Glutamatergic neuron (in vitro differentiated cells): ENCODE measurements at places on chromosomes 5 and 9.
A peak's percentile ranks its signal among the peaks of the same experiment; 100 is the strongest.

DNA sequence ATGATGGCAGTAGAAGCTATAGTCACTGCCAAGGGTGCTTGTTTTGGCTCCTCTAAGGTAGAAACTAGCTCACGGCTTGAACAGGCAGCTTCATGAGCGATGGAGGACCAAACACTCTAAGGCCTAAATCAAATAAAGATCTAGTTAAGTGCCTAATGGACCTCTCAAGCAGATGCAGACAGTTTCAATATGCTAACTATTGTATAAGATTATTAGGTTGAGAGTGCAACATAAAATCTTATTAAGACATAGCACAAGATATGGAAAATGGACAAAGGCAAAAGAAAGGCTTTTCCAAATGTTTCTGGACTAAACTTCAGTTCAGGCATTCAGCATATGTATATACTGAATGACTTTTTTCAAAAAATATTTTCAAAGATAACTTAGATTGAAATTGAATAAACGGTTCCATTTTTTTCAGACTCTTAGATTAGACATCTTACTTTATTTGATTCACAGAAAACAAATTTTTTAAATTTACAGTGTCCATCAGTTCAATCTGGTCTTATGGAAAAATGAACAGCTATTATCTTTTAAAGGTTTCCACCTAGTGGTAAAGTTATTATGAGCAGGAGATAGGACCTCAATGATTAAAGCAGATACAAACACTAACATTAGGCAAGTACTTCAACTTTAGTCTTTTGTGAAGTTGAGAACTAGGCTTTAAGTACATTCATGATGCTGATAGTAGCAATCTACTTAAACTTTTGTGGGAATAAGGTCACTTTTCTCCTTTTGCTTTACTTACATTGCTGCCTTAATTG lies 1167.7 kb downstream of the MAT2B start:
- no peak for DNase-seq

GRCh38 chr5:119449882-119450281 lies 2.4 kb upstream of the HSD17B4 start:
- no peak for DNase-seq

DNA sequence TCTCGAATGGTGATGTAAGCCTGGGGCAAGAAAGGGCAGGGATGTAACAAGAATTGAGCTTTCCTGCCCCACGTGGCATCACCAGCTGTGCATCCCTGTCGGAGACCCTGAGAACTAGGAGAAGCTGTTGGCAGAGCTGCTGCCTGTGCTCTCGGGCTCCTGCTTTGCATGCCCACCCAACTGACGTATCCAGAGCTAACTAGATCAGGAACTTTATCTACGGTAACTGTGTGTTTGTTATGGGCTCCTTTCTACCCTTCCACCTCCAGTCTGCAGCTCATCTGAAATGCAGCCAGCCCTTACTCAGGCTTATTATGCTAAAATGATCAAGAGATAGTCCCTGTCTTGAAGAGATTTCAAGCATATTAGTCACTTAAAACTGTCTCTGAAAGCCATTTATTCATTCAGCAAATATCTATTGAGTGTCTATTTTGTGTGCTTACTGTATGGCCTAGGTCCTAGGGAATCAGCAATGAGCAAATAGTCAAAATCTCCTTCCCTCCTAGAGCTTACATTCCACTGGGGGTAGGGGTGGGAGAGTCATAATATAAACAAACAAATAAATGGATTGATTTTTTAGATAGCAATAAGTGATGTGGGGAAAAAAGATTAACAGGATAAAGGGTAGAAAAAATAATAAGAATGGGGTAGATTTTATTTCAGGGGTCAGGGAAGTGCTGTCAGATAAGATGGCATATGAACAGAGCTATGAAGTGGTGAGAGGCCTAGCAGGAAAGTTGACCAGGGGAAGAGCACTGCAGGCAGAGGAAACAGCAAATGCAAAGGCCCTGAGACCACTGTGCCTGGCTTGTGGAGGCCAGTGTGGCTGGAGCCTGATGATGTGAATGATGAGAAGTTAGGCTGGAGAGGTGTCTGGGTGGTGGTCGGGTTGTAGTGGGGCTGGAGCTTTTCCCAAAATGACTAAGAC lies 118.2 kb downstream of the GALNT10 start:
- DNase-seq: no peak

- peak; percentile 57 for DNase-seq
These were observed 718 bp upstream of the TMEM215 start for GRCh38 chr9:32782476-32783167.

- peak; percentile 15 for DNase-seq
These were observed 304.1 kb downstream of the MAT2B start for GRCh38 chr5:163809473-163809872.

- DNase-seq: peak; percentile 76
These were observed 2.7 kb upstream of the PDGFRB start for GRCh38 chr5:150158170-150158949.

DNA sequence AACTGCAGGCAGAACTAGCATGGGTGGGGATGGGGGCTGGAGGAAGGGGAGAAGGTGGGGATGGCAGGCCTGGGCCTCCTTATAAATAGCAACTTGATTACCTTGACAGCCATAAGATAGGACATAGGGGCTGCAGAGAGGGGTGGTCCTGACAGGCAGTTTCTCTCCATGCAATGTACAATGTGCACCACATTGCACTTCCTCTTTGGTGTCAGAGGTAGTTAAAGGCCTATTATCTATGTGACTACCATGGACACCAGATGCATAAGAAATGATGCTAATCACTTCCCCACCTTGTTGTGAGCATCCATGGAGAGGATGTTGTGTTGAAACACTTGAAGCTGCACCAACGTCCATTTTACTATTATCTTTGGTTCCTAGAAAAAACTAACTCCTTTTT lies 20.2 kb upstream of the SUB1 start:
- no peak for DNase-seq

GRCh38 chr5:135578685-135579341 lies at the start of gene CXCL14:
Gene CXCL14, minus strand, starts transcription at chr5:135578991. Its CDS starts 213 bp downstream, at chr5:135578778.
- peak; percentile 72 for DNase-seq

DNA sequence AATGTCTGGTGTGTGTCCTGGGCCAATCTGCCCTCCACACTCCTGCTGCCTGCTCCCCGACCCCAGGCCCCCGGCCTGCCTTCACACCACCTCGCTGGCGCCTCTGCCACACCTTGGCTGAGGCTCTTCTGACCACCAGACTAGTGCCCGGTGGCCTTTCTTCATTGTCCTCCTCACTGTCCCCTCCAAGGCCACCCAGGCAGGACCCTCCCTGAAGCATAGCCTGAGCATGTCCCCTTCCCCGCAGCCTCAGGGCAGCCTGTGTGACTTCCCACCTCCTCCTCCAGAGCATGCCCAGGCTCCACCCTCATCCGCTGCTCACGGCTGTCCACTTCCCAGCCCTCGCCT lies 154.6 kb downstream of the OLFM1 start:
- peak; percentile 19 for DNase-seq

- DNase-seq: peak; percentile 63
These were observed 123.6 kb downstream of the PALM2AKAP2 start for GRCh38 chr9:109903515-109904138.

- DNase-seq: no peak
These were observed 27.2 kb downstream of the MAML1 start for GRCh38 chr5:179759581-179760551.

- no peak for DNase-seq
These were observed 1063.3 kb upstream of the WWC1 start for GRCh38 chr5:167228134-167228533.

DNA sequence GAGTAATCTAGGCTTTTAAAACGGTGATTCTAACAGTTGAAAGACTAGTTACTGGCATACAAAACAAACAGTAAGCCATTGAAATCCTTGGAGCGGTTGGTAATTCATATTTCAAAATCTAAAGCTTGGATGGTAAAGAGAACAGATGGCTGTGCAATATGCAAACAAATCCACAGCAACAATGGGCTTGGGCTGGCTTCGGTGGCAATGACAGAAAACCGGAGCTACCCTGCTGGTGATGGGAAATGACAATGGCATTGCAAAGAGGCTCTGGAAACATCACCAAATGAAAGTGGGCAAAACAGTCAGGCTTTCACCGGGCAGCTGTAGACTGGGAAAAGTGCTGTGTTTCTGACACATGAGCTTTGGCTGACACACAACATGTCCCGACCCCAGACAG lies 42.2 kb downstream of the MED27 start:
- no peak for DNase-seq

DNA sequence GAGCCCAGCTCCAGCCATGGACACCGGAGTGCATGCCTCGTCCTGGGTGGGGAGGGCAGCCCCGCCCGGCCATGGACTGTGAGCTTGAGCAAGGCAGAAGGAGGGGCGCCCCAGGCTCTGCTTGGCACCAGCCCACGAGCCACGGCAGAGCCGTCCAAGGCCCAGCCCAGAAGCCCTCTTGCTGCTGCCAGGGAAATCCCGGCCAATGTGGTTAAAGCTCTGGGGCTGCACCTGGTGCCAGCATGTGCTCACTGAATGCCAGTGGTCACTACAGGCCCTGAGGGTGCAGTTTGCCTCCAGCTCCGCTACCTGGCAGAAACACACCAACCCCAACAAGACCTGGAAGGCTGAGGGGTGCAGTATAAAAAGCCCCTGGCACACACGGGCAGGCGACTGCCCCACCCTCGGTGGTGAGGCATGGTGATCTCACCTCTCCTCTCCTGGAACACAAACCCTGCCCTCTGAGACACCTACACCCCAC lies 11.8 kb downstream of the BRD3 start:
- peak; percentile 18 for DNase-seq

DNA sequence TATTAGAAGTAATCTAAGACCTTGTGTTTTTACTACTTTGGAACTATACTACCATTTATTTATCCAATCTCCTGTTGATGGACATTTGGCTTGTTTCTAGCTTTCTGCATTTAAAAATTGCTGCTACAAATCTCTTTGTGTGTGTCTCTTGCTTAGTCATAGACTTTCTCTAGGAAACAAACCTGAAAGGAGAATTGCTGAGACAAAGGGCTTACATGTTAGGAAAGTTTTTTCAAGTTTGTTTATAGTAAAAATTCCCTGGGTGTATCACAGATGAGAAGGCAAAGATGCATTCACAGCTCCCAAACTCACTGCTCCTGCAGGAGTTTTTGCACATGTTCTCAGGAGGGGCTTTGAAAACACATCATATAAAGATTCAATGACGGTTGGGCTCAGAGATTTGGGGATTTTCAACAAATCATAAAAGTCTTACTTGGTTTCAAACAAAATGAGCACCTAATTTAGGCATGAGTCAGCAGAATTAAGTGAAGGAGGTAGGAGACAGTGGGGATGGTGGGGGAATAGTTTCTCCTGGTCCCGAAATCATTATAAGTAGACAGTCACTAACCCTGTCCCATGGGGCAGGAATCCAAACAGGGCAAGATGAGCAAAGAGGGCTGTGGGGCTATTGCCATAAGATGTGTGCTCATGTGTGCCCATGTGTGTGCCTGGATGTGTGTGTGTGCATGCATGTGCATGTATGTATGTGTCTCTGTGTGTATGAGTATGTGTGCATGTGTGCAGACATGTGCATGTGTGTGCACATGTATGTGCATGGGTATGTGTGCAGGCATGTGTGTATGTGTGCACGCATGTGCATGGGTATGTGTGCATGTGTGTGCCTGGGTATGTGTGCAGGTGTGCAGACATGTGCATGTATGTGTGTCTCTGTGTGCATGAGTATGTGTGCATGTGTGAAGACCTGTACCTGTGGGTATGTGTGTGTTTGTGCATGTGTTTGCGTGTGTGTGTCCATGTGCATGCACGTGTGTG lies 43.4 kb upstream of the S1PR3 start:
- DNase-seq: no peak

GRCh38 chr9:110650261-110650660 lies 18.3 kb upstream of the MUSK start:
- DNase-seq: no peak

DNA sequence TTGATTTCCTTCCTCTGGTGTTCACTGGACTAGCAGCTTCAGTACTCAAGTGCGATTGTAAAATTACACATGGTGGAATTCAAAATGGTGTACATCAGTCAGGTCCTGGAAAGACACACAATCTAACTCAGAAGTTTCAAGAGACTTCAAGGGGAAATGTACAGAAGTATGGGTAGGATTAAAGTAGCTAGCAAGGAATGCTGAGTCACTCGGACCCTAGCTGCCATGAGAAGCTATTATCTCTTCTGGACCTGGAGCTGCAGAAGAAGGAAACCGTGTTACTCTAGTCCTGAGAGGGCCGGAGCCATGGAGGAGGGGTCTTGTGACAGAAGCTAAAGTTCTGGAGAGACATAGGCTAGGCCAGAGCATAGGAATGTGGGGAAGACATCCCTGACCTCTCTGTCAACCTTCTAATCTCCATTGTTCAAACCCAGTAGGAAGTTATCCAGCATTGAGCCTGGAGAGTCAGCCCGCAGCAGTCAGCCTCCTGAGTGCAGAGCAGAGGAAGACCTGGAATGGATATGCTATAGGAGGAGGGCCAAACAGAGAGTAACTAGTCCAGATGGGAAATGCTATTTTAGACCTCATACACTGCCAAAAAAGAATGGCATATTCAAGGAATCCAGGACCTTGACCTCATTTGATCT lies 84.3 kb downstream of the GHR start:
- no peak for DNase-seq

DNA sequence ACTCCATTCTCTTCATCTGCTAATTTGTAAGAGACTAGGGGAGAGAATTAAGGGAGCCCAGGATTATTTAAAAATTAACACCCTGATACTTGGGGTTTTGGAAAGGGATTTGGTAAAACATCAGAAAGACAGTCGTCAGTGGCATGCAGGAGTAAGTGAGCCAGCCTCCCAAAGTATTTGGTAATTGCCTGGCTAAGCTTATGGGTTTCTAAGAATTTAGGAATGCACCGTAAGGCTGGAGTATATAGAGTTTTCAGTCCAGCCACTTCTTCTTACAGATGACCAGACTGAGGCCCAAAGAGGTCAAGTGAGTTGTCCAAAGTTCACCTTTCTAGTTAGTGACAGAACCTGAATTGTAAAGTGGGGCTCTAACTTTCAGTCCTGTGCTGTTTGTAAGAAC lies 25.8 kb upstream of the NFIB start:
- DNase-seq: no peak

DNA sequence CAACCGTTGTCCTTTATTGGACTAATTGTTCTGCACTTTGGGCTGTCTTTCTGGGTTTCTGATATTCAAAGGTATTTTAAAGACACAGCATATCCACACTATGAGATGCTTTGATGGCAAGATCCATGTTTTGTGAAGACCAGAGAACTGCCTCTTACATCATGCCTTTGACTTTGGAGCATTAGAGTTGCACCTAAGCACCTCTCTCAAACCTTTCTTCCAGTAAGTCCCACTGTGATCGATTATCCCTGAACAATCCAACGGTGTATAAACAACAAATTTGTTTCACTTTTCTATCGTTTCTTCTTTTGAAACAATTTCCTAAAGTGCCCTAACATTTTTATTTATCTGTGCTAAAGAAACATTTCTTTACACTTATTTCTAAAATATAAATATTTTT lies 144.4 kb downstream of the KCTD16 start:
- DNase-seq: no peak

DNA sequence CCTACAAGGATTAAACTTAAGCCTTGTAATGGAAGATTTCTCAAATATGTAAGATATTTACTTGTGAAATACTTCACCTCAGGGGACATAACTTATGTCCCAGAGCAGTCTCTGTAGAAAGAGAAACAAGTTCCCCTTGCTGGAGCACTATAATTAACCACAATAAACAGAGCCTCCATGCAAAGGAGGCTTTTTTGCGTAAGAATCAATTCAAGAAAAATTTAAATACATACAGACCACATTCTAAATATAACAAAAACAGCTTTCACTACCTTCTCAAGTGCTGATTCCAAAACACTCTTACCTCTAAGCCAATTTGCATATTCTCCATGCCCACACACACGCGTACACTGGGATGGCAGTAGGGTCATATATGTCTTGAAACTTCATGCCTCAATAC lies 30.7 kb upstream of the CCNB1 start:
- DNase-seq: no peak
